ENCODE measurements at places on chromosomes 4 and X.

DNA sequence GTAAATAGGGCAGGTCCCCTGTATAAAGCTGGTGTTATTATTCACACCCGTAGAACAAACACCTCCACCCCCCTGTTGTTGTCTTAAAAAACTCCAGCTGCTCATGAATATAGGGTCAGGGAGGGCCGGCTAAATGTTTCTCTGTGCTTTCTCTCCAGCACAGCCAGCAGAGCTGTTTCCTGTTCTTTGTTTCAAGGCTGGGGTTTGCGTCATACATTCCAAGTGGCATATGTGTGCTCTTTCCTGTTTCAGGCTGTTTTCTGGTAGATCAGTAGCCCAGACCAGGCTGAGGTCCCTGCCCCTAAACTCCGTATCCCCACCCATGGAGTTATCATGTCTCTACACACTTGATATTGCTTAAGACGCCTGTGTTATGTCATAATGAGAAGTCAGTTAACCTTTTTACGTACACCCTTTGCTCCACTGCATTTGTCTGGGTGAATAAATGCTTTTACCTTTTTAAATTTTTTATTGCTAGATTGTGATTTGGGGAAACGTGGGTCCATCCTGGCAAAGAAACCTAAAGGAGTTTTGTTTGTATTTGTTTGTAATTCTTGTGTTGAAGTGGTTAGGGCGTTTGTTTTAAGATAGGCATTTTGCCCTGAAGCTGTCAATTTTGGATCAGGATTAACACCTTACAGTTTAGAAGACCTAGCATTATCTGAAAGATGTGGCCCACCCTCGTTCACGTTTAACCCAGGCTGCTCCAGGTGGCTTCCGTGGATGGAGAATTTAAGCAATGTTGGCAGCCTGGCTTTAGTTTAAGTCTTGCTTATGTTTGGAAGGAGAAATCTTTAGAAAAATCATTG, 3.3 kb downstream of the KLF3 start:
- H3K4me1 ChIP-seq: peaks cover 69% of the 10 kb centered on the region
- H3K36me3 ChIP-seq: peaks cover 27% of the 10 kb centered on the region
- H3K4me3 ChIP-seq: peak overlapping the region; percentile 95
- DNase-seq: peak; percentile 62
- H3K27ac ChIP-seq: peak overlapping the region; percentile 79
- H3K27me3 ChIP-seq: peaks cover 10% of the 10 kb centered on the region

DNA sequence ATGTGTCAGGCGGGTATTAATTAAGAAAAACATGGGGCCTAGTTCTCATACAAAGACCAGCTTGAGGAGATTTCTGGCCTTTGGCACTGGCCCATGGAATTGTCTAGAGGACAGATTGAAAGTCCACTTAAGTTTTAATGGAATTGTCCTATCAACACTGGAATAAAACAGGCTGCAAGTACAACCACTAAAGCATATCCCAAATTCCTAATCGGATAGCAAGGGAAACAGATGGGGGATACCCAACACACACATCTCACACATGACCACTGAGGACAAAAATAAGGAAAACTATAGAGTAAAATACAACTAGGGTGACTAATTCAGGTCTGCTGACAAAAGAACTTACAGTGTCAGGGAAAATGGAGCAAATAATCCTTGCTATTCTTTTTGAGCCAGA, 167.8 kb downstream of the GASK1B start:
- H3K27ac ChIP-seq: no peak overlapping the region
- no peaks in the 10 kb centered on the region for H3K36me3 ChIP-seq
- no peak overlapping the region for H3K4me3 ChIP-seq
- peaks cover 3% of the 10 kb centered on the region for H3K27me3 ChIP-seq

GRCh38 chr4:24680746-24681448, 96.5 kb upstream of the DHX15 start:
- no peak overlapping the region for H3K27ac ChIP-seq
- DNase-seq: no peak
- no peak overlapping the region for H3K4me3 ChIP-seq
- peaks cover 23% of the 10 kb centered on the region for H3K27me3 ChIP-seq
- no peaks in the 10 kb centered on the region for H3K36me3 ChIP-seq

- DNase-seq: no peak
- no peak overlapping the region for H3K4me3 ChIP-seq
- H3K27me3 ChIP-seq: no peaks in the 10 kb centered on the region
Observed at GRCh38 chr4:173317004-173317403, 17.2 kb downstream of the HMGB2 start.

DNA sequence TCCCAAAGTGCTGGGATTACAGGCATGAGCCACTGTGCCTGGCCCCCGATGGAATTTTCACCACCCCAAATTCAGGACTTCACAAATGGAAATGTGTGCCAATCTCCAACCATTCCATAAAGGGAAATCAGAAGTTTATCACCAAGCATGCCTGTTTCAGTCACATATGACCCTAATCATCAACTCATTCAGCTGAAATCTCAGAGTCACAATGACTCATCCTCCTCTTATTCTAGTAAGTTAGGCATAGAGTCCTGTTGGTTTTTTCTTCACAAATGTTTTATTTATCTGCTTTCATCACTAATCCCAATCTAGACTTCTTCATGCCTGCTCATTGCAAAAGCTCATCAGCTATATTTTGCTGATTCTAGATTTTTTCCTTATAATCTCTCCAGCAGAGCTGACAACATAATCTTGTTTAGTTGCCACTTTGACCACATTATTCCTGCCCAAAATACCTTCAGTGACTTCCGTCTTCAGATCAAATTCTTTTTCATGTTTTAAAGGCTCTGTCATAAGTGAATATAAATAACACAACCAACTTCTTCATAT, 83.3 kb downstream of the SLC7A11 start:
- H3K27me3 ChIP-seq: no peaks in the 10 kb centered on the region
- H3K36me3 ChIP-seq: no peaks in the 10 kb centered on the region
- H3K4me1 ChIP-seq: no peaks in the 10 kb centered on the region
- H3K4me3 ChIP-seq: no peak overlapping the region

- H3K36me3 ChIP-seq: no peaks in the 10 kb centered on the region
- no peak overlapping the region for H3K4me3 ChIP-seq
- no peaks in the 10 kb centered on the region for H3K27me3 ChIP-seq
- no peak for DNase-seq
- peaks cover 8% of the 10 kb centered on the region for H3K4me1 ChIP-seq
Observed at GRCh38 chr4:22485737-22486136, 30.1 kb downstream of the ADGRA3 start.

DNA sequence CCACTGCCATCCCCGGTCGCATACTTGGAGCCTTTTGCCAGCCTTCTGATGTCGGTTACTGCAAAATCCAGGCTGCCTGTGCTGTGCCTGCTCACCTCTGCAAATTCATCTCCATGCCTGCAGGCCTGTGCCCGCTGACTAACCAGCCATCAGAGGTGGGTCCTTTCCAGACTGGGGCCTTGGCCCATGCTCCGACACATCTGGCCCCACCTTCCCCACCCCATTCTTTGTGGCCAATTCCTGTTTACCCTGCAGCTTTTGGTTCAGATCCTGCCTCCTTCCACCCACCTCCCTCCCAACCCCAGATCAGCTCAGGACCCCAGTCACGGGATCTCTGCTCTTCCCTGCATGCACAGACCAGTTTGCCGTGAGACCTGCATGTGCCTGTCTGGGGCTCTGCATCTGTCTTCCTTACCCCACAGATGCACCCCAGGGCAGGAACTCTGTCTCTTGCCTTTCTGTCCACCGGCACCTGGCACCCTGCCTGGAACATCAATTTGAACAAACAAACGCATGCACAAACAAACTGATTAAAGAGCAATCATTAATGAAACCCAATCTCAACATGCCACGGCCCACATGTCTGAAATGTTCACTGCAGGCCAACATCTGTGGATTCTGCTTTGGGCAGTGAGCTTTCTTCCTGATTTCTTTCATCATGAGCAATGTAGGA, 112.8 kb upstream of the PSAPL1 start:
- H3K36me3 ChIP-seq: no peaks in the 10 kb centered on the region
- H3K4me1 ChIP-seq: no peaks in the 10 kb centered on the region
- no peak overlapping the region for H3K4me3 ChIP-seq
- H3K27ac ChIP-seq: no peak overlapping the region

GRCh38 chr4:71377561-71377960, 38.7 kb downstream of the SLC4A4 start:
- no peak overlapping the region for H3K27ac ChIP-seq
- H3K36me3 ChIP-seq: no peaks in the 10 kb centered on the region
- no peaks in the 10 kb centered on the region for H3K27me3 ChIP-seq
- H3K4me3 ChIP-seq: no peak overlapping the region
- no peak for DNase-seq

DNA sequence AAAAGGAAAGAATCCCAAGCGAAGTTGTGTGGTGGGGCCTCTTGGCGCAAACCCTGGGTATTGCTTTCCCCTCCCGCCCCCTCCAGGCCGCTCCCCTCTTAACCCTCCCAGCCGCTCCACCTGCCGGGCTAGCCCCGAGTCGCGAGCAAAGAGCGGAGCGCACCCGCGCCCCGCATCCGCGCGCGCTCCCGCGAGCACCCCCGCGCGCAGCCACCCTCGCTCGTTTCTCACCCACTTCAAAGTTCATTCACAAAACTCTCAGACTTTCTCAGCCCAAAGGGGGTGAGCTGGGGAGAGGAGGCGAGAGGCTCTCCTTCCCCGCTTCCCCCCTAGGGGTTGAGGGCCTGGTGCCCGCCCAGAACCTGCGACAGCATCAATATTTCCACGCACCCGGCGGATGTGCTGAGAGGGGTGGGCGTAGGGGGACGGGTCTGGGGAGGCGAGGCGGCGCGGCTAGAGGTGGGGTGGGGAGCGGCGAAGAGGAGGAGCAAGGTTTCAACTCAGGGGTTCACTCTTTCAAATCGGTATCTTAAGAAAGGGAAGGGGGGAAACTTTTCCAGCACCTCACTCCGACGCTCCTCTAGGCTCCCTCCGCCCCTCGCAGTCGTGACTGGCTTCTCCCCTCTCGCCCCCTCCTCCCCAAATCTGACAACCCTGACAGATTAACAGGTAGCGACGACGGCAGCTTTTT, 1.8 kb downstream of the MAML3 start:
- DNase-seq: peak; percentile 77
- no peaks in the 10 kb centered on the region for H3K36me3 ChIP-seq
- H3K27ac ChIP-seq: peak overlapping the region; percentile 88
- H3K4me1 ChIP-seq: peaks cover 62% of the 10 kb centered on the region

- no peaks in the 10 kb centered on the region for H3K27me3 ChIP-seq
- no peaks in the 10 kb centered on the region for H3K4me1 ChIP-seq
- no peak overlapping the region for H3K4me3 ChIP-seq
- no peak overlapping the region for H3K27ac ChIP-seq
- no peaks in the 10 kb centered on the region for H3K36me3 ChIP-seq
Observed at GRCh38 chr4:94934864-94935263, 177.1 kb downstream of the BMPR1B start.

DNA sequence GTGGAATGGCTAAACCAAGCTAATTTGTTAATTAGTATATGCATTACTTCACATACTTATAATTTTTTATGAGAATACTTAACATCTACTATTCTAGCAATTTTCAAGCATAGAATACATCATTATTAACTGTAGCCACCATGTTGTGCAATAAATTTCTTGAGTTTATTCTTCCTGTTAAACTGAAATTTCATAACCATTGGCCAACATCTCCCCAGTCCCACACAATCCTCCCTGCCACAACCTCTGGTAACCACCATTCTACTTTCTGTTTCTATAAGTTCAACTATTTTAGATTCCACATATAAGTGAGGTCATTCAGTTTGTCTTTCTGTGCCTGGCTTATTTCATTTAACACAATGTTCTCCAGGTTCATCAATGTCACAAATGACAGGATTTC, 208.5 kb downstream of the PPP4R3C start:
- no peaks in the 10 kb centered on the region for H3K4me1 ChIP-seq
- no peaks in the 10 kb centered on the region for H3K36me3 ChIP-seq
- DNase-seq: no peak
- no peak overlapping the region for H3K27ac ChIP-seq
- H3K4me3 ChIP-seq: no peak overlapping the region

DNA sequence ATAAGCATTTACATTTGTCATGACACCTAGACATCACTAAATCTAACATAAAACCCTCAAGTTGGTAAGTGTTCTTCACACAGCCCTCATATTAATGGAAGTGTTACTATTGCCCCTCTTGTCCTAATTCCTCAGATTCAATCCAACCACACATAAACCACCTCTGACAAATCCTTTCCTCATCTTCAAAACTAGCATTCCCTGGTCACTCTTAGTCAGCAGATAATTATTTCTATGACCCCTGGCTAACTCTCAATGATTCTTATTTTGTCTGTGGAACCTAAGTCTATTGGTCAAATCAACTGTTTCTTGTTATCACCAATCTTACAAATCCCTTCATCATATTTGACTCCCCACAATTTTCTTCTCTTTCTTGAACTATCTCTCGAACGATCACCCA, 168.6 kb downstream of the PPP3CA start:
- no peaks in the 10 kb centered on the region for H3K27me3 ChIP-seq
- H3K4me3 ChIP-seq: no peak overlapping the region
- no peak overlapping the region for H3K27ac ChIP-seq
- DNase-seq: no peak
- H3K4me1 ChIP-seq: no peaks in the 10 kb centered on the region

DNA sequence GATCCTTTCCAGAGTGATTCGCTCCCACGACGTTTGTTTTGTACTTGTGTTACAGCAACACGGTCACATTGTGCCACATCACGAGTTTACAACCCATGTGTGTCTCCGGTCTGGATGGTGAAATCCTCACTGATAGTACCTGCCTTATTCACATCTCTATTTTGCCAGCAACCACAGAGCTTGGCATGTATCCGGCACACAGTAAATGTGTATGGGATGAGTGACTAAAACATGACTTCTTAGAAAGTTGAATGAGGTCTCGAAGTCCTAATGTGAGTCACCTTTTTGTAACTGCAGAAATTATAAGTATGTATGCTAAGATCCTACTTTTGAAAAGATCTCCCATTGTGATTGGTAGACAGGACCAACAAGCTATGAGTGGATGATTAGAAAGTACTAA, 7.5 kb downstream of the STOX2 start:
- DNase-seq: no peak
- H3K4me3 ChIP-seq: no peak overlapping the region
- peaks cover 31% of the 10 kb centered on the region for H3K27me3 ChIP-seq
- H3K27ac ChIP-seq: no peak overlapping the region
- no peaks in the 10 kb centered on the region for H3K36me3 ChIP-seq

- no peak for DNase-seq
- no peak overlapping the region for H3K27ac ChIP-seq
Observed at GRCh38 chr4:48405924-48406323, 64.6 kb downstream of the SLAIN2 start.

DNA sequence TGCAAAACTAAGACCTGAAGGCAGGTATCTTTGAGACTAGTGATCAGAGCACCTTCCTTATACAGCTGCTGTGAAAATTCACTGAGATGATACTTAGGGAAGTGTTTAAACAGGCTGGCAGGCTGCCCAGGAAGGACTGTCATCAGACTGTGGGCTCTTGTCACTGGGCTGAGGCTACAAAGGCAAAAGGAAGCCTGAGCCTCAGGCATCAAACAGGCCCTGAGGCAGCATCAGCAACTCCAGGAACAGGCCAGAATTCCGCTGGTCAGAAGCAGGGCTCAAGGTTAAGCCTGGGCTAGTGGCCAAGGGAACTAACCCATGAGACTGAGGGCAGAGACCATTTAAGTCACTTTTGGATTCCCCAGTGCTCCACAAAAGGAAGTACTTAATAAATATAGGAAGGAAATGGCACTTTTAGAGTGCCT, 12.8 kb downstream of the PJA1 start:
- H3K27ac ChIP-seq: no peak overlapping the region
- H3K4me1 ChIP-seq: no peaks in the 10 kb centered on the region
- no peak overlapping the region for H3K4me3 ChIP-seq
- no peak for DNase-seq
